ENCODE measurements at places on chromosomes 2 and 18.

GRCh38 chr2:150538651-150539201 lies 51.3 kb upstream of the RND3 start:
- DNase-seq, result no peak

DNA sequence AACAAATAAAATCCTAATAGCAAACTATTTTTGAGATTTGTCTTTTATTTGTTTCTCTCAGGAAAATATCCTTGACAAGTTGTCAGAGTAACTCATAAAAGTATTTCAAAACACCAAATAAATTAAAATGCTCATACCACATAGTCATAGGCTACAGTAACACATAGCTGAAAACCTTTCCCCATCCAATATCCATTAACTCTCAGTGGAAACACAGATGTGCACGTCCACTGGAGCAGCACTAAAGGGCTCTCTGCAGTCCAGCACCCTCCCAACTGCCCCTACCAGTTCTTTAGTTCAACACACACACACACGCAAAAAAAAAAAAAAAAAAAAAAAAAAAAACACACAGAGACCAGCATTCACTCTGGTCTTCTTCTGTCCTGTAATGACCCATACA lies 879 bp upstream of the XDH start:
- no peak for DNase-seq

GRCh38 chr2:86562485-86562921 lies 740 bp downstream of the CHMP3 start:
- DNase-seq, result no peak

- peak; percentile 68 for DNase-seq
These were observed 105.4 kb downstream of the FHOD3 start for GRCh38 chr18:36402765-36403396.

DNA sequence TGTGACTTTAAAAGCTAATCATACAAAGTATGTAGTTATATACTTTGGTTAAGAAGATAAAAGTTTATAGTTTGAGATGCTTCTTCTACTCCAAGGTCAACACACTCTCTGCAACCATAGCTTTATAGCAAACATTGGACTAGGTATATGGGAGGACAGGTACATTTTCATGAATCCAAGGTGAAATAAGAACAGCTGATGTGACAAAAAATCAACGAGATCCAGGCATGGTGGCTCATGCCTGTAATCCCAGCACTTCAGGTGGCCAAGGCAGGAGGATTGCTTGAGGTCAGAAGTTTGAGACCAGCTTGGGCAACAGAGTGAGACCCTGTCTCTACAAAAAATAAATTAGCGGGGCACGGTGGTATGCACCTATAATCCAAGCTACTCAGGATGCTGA lies 163.3 kb upstream of the VWC2L start:
- DNase-seq, result no peak

- DNase-seq, result no peak
These were observed 98.7 kb downstream of the MAPK4 start for GRCh38 chr18:50658601-50659000.

DNA sequence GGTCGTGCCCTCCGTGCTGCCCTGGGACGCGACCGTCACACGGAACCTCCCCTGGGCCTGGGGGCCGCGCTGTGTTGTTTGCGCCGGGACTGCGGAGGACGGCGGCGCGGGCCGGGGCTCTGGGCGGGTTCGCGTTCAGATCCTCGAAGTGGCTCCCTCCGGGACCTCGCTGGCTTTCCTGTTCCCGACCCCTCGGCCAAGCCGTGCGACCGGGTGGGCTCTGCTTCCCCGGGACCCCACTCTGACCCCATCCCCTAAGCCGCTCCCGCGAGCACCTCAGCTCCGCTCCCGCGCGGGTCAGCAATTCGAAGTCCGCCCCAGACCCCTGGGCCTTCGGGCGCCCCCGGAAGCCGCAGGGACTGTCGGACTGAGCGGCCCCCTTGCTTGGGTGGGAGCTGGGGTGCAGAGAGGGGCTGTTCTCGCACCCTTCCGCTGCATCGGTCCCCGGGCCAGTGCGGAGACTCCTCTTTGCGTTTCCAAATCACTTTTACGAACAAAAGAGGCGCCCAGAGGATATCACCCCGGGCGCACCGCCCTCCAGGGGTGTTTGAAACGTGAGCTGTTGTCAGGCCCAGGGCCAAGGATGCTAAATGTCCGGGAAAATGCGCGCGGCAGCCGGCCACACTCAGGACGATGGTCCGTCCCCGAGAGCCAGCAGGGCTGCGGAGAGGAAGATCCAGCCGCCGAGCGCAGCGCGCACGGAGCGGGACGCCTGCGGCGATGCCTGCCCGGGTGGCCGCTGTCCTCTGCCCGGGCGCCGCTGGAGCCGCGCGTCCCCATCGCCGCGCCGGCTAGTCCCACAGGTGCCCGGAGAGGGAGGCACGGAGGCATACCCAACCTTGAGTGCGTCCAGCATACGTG lies 73.5 kb downstream of the ZCCHC2 start:
- DNase-seq, result no peak

DNA sequence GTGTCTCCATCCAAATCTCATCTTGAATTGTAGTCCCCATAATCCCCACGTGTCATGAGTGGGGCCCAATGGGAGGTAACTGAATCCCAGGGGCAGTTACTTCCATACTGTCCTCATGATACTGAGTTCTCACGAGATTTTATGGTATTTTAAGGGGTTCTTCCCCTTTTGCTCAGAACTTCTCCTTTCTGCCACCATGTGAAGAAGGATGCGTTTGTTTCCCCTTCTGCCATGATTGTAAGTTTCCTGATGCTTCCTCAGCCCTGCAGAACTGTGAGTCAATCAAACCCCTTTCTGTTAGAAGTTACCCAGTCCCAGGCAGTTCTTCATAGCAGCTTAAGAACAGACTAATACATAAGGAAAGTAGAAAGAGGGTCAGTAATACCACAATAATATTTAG lies 480.4 kb downstream of the KCNJ3 start:
- DNase-seq, result no peak

DNA sequence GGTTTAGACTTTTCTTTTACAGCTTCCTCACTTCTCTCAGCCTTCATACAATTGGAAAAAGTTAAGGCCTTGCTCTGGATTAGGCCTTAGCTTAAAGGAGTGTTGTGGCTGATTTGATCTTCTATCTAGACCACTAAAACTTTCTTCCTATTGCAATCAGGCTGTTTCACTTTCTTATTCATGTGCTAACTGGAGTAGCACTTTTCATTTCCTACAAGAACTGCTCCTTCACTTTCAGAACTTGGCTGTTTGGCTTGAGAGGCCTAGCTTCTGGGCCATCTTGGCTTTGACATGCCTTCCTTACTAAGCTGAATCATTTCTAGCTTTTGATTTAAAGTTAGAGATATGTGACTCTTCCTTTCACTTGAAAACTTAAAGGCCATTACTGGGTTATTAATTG lies 114.3 kb downstream of the ARHGEF4 start:
- DNase-seq, result no peak

GRCh38 chr2:190860985-190861680 lies 19.5 kb upstream of the GLS start:
- DNase-seq, result no peak

DNA sequence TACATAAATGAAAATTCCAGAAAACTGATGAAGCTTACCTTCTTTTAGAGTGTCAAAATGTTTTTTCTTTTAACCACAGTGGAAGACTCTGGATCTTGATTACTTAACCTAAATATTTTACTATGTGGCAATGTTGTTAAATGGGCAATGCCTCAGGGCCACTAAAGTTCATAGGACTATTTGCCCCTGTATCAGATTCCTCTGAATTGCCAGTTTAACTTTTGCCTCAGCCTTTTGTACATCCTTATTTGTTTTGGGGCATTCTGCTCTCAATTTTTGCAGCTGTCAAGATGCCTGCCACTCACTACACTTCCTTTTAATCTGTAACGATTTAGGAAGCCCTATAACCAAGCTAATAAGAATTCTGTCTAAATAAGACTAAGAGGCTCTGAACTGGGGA lies 31.7 kb upstream of the SERTAD2 start:
- DNase-seq, result no peak

DNA sequence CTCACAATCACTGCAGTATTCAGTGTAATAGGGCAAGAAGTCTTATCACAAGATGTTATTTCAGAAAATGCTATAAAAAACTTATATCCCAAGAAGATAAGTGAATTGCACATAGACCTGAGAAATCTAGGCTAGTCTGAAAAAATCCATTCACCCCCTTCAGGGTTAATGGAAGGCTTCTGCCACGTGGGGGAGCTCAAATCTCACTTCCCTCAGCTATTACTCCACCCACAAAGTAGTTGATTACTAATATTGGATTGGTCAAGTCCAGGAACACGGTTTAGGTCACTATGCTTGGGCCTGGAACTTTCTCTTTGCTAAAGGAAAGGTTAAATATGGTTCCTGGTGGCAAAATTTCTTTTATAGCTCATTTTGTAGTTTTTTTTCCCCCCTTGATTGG lies 51.2 kb upstream of the ADAM23 start:
- DNase-seq, result no peak

DNA sequence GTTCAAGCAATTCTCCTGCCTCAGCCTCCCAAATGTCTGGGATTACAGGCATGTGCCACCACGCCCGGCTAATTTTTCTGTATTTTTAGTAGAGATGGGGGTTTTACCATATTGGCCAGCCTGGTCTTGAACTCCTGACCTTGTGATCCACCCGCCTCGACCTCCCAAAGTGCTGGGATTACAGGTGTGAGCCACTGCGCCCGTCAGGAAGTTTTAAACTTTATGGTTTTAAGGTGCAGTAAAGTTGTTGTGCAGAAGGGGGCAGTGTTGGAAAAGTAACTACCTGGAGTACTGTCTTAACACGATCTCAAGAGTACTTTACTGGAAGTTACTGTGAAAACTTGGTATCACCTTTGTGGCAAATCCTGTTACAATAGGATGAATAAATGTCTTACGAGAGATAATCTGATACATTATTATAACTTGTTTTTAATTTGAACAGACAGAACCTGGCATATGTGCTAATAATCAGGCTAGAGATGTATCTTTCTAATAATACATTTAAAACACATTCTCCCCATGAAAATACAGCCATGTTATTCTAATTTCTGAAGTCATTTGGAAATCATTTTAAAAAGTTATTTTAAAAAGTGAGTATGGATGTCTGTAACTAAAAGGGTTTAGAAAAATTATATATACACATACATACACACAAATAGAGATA lies 10.8 kb downstream of the SPDYA start:
- DNase-seq, result peak; percentile 61

GRCh38 chr18:22200611-22201225 lies 31.3 kb downstream of the GATA6 start:
- DNase-seq, result no peak

GRCh38 chr2:48120112-48120511 lies 213.8 kb upstream of the FBXO11 start:
- no peak for DNase-seq

GRCh38 chr2:207921606-207922005 lies 103.7 kb downstream of the PLEKHM3 start:
- DNase-seq, result no peak

GRCh38 chr2:58680755-58681310 lies 439.7 kb upstream of the FANCL start:
- no peak for DNase-seq

- no peak for DNase-seq
These were observed 14.7 kb upstream of the GCG start for GRCh38 chr2:162166745-162167144.

GRCh38 chr2:100012561-100012960 lies 129.8 kb downstream of the AFF3 start:
- no peak for DNase-seq

Data from ureter (tissue), 1 donor.